ENCODE measurements at places on chromosomes 5 and 9.

DNA sequence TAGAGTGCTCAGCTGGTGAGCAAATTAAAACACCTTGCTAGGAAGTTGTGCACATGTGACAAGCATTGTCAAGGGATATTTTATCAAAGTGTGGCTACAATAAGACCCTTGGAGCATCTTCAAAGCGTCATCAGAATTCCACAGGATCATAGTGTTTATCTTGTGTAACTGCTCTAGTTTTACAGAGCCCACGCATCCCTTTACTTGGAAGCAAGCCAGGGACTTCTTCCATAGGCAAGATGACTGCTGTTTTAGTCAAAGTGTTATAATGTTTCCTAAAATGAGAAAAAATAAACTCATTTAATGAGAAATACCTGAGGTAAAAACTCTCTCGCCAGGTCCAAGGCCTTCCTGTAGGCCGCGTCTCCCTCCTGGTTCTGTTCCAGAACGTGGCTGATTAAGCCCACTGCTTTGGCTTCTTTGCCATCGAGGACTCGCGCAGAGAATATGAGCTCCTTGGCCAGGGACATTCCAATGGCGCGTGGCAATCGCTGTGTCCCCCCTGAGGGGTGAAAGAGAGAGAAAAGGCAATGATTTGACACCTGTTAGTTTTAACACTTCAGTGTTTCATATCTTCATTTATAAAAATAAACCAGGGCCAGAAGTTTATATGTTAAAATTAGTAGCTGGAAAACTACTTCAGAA, 141.1 kb downstream of the AUH start:
- no peak for DNase-seq

GRCh38 chr9:131020862-131021261, 11.9 kb downstream of the LAMC3 start:
- no peak for DNase-seq

GRCh38 chr9:6855860-6856259, 98.1 kb downstream of the KDM4C start:
- DNase-seq = no peak

DNA sequence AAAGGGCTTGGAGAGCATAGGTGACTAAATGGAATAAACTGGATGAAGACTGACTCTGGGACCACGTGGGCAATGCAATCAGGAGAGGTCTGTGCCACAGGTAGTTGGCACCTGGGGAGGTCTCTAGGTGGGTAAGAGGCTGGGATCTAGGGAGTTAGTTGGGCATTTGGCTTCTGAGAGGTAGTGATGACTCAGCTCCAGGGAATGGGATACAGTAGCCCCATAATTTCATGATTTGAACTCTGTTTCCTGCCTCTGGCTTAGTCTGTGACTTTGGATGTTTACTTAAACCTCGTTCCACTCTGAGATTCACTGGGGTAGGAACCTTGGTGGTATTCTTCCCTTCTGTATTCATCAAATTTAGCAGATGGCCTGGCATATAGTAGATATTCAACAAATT, 240.8 kb downstream of the KIF4B start:
- DNase-seq = no peak

DNA sequence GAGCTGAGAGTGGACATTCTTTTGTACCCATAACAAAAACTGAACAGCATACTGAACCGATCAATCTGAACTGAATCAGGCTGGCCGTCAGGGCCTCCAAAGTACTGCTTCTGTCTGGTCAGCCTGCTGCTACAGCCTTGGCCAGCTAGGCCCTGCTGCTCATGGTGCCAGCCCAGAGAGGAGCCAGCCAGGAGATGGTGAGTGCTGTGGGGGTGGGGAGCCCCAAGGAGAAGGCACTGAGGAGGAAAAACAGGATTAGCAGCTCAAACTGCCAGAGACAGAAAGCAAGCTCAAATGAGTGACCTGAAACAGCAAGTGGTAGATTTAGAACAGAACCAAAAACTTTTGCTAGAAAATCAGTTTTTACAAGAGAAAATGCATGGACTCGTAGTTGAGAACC, 23.9 kb downstream of the SRP19 start:
- DNase-seq = no peak

GRCh38 chr9:26078706-26079105, 400.5 kb upstream of the TUSC1 start:
- no peak for DNase-seq

DNA sequence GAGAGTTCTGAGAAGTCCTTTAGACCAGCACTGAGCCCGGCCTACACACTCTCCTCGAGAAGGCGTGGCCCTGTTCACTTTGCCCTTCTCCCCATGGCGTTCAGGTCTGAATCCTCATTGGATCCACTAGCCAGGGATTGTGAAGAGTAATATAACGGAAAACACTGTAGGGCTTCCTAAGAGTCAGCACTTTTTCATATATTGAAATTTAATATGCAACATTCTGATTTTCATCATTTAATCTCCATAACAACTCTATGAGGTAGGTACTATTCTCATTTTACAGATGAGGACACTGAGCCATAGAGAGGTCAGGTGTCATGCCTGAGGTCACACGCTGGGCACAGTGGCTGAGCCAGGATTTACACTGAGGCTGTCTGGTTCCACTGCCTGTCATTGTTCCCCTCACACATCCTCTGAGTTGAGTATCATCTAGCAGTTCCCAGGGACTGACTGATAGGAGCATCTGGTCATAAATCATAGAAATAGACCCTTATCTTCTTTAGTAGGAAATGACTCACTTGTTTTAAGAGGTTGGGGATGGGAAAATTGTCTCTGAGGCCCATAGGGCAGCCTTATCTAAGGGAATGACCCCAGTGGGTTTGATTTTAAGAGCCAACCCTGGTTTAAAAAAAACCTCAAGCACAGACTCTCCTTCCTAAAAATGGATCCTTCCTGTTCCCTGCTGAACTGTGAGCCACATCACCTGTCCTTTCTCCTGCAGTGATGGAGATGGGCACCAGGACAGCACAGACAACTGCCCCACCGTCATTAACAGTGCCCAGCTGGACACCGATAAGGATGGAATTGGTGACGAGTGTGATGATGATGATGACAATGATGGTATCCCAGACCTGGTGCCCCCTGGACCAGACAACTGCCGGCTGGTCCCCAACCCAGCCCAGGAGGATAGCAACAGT, 41.2 kb downstream of the THBS4 start:
- no peak for DNase-seq

DNA sequence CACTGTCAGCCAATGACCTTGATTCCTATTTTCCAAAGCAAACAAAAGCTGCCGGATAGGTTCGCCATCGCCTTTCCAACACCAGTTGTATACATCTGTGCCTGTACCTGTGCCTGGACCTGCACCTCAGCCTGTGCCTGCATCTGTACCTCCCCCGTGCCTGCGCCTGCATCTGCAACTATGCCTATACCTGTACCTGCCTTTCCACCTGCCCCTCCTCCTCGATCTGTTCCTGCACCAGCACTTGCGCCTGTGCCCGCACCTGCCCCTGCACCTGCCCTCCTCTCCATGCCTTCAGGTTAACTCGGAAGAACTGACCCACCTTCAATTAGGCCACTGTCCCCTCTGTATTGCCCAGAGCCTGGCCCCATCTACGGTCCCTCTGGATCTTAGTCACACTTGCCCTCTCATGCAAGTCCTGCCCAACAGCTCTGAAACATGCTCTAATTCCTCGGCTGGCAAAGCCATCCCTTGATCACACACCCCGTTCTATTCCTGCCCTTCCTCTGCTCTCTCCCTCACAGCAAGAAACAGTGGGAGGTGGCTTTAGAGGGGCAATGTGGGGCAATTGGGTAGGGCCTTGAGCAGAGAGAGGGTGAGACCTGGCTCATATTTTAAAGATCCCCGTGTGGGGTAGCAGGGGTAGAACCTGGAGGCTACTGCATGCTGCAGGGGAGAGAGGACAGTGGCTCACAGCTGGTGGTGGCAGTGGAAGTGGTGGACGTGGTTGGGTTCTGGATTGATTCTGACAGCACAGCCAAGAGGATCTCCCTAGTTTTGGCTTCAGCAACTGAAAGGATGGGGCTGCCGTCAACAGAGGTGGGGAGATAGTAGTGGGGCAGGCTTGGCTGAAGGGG, 59.6 kb upstream of the PHYKPL start:
- no peak for DNase-seq

DNA sequence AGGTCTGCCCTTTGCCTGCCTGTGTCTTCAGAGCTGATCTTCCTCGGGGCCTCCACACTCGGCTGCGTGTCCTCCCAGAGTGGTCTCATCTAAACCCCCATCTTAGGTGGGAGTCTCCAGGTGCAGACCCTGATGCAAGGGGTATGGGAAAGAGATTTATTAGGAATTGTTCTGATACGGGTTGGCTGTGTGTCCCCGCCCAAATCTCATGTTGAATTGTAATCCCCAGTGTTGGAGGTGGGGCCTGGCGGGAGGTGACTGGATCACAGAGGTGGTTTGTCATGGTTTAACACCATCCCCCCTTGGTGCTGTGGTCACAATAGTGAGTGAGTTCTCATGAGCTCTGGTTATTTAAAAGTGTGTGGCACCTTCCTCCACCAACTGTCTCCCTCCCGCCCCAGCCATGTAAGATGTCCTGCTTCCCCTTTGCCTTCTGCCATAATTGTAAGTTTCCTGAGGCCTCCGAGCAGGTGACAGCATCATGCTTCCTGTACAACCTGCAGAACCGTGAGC, 208.4 kb downstream of the AOPEP start:
- no peak for DNase-seq

DNA sequence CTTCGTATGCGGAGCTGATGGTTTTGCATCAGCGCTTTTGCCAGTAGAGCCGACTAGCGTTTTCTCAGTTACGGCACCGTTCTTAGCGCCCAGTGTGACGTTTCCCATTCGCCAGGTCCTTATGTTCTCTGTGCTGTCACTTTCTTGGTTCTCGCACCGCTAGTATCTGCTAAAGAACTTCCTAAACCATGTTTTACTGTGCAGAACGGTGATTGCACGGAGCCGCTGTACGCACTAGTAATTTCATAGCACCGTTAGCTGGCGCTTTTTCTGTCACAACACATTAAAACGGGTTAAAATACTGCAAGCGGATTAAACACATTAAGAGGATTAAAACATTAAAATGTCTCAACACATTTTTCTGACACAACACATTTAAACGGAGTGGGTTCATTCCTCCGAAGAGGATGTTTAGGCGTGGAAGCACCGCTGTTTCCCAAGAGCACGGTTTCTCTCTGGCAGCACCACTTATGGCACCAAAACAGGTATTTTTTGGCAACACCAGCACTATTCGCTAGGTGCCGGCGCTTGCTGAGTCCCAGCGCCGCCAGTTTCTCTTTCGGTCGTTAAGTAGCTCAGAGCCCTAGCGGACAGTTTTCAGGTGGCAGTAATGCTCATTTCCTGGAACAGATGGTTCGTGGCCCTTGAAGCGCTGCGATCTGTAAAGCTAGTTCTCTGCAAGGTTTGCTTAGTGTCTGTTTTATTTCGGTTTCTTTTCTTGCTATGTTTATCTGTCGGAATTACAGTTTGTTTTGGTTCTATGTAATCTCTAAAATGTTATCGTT, 20.3 kb downstream of the ANXA2R start:
- no peak for DNase-seq

DNA sequence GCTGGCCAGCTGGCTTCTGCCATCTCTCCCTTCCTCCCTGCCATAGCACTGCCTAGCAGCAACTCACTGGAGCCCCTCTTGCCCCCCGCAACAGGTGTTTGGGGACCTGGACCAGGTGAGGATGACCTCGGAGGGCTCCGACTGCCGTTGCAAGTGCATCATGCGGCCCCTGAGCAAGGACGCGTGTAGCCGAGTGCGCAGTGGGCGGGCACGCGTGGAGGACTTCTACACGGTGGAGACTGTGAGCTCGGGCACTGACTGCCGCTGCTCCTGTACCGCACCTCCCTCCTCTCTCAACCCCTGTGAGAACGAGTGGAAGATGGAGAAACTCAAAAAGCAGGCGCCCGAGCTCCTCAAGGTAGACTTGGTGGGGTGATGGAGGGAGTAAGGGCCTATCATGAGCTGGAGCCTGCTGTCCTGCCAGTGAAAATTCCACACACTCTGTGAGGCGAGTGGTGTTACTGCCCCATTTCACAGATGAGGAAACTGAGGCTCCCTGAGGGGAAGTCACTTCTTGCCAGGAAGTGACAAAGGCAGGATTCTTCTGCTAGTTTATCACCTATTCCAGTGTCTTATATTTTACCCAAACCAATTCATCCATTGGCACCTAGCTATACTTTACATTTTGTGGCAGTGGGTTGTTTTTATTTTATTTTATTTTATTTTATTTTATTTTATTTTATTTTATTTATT, 10.1 kb downstream of the OLFML2A start:
- DNase-seq = no peak

DNA sequence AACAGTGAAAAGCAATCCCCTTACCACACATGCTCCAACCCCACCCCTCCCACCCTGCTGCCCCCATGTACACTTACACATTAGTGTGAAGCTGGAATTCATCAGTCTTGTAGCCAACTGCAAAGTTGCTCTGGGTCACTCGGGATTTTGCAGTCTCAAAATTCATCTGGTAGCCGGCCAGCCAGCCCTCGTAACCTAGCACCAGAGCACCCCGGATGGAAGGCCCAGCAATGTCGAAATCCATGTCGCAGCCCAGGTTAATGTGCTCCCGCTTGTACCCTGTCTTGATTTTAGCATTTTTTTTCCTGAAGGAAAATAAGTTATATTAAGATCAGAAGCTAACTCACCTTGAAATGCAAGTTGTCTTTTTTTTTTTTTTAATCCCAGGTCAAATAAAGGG, 12.2 kb upstream of the C5orf15 start:
- no peak for DNase-seq

DNA sequence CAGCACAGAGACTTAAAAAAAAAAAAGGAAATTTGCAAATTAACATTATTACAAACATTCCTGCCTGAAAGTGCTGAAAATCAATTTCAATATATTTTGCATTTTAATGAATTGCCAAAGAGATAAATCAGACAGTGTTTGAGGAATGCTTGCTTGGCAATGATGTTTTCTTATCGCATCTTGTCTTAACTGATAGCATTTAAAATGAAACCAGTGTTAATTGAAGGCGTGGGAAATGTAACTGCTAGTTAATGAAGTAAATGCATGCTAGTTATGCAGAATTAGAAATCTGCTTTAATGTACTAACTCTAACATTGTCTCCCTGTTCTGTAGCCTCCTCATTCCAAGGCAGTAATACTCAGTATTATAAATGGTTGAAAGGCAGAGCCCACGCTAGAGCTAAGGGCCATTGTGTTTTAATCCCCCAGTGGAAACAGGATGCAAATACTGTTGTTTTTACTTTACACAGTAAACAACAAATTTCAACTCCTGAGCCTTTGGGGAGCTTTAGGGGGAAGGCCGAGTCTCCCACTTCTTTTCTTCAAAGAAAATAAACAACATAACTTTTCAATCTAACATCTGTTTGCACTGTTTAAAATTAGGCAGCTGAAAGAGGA, 586.9 kb downstream of the TLE4 start:
- no peak for DNase-seq

DNA sequence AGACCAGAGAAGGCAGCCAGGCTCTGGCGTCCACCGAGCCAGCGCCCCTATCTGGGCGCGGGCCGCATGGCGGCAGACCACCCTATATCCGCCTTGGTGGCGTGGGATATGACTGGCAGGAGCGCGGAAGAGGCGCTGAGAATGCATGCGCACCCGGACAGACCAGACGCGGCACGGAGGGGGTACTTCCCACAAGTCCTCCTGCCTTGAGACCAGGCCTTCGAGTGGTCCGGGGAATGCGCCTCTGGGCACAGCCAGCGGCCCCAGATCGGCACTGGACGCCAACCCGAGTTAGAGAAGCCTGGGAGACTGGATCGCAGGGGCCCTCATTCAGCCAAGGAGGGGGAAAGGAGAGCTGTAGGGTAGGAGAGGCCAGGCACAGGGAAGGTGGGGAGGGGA, 2.5 kb upstream of the LMX1B start:
- DNase-seq = no peak

Measured in HS-5 (cell line).